Activated CD8-positive, alpha-beta memory T cell treated with anti-CD3 and anti-CD28 coated beads for 4 hours (primary cell): ENCODE measurements at places on chromosomes 7 and 10.

DNA sequence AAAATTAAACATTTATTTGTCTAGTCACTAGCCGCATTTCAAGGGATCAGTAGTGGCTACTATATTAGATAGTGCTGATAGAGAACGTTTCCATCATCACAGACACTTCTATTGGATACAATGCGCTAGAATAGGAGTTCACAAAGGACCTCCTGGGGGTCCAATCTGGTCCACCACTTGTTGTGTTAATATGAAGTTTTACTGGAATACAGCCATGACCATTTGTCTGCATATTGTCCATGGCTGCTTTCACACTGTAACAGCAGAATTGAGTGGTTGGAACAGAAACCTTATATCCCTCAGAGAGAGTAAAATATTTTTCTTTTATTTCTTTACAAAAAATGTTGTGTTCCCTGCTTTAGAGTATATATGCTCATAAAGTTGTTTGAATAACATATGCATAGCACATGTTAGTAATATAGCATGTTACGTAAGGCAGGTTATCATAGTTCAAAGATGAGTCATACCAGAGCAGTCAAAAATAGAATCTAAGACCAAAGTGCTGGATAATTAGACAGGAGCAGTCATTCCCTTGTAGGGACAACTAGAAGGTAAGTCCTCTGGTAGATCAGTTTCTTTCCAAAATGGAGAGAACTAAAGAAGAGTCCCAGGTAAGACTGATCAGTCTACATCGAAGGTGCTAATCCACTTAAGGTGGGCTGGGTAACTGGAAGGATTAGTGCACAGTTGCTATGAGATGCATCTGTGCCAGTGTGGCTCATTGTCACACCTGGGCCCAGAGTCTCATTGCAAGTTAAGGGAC is 14.9 kb downstream of the BZW2 start:
- no peak for DNase-seq

- no peak for DNase-seq
Observed at GRCh38 chr7:43650457-43651052, 67.6 kb downstream of the STK17A start.

- no peak for DNase-seq
Observed at GRCh38 chr10:71312811-71313789, 6.0 kb upstream of the SLC29A3 start.

- DNase-seq = no peak
Observed at GRCh38 chr7:8975681-8976080, 542.3 kb downstream of the NXPH1 start.

- DNase-seq = no peak
Observed at GRCh38 chr7:80659120-80660055, 20.9 kb downstream of the CD36 start.

DNA sequence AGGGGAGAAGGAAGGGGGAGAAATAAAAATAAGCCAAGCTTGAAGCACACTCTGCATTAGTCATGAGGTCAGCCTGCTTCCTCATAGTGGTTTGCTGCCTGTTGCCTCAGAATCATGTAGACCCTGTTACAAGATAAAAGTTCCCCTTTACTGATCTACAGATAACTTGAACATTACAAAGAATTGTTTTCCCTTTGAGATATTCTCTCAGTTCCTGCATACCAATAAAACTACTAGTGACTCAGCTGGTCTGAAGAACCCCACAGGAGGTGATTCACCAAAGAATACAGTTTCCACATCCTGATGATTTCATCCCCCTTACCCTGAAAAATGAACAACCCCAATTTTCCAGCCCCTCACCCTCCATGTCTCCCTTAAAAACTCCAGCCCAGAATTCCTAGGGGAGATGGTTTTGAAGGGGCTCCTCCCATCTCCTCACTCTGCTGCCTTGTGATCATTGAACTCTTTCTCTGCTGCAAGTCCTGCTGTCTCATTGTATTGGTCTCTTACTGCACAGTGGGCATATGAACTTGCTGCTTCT is 31.5 kb upstream of the NRP1 start:
- no peak for DNase-seq

GRCh38 chr7:29146888-29147609 is 712 bp upstream of the CPVL start:
- DNase-seq = no peak

- no peak for DNase-seq
Observed at GRCh38 chr7:101397243-101397642, 34.6 kb downstream of the COL26A1 start.

- no peak for DNase-seq
Observed at GRCh38 chr10:28581916-28582315, 49.0 kb downstream of the WAC start.

GRCh38 chr7:124857672-124858235 is 71.9 kb downstream of the POT1 start:
- DNase-seq = no peak

DNA sequence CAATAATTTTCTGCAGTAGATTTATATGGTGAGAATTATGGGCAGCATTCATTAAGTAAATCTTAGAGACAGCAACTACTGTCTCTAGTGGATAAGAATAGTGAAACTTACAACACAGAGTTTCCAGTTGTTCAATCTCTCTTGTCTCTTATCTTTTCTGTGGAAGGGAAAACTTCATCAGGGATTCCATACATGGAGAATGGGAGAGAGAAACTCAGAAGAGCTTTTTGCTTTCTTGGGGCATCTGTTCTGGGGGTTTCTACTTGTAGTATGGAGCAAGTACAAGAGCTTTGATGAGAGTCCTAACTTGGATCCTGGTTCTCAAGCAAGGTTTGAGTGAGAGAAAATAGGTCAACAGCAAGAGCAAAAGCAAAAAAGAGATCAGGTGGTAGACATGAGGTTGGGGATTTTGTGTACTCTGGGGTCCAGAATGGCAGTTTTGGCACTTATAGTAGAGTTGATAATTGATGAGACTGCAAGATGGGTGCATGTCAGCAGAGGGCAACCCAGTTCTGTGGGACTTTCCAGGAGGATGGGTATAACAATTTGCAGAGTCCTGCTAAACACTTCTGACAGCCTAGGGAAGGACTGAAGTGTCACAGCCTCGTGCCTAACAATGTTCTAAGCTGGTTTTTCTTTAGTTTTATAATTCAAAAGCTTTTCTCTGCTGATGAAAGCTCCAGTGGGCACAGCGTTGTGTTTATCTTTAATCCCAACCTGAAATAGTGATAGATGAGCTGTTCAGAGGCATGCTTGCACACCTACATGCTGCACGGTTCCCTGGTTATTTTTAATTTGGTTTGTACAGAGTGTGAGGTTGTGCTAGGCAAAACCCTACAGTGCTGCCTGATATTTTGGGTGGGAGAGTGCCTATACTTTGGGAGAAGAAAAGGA is 32.0 kb upstream of the STRIP2 start:
- DNase-seq = no peak

DNA sequence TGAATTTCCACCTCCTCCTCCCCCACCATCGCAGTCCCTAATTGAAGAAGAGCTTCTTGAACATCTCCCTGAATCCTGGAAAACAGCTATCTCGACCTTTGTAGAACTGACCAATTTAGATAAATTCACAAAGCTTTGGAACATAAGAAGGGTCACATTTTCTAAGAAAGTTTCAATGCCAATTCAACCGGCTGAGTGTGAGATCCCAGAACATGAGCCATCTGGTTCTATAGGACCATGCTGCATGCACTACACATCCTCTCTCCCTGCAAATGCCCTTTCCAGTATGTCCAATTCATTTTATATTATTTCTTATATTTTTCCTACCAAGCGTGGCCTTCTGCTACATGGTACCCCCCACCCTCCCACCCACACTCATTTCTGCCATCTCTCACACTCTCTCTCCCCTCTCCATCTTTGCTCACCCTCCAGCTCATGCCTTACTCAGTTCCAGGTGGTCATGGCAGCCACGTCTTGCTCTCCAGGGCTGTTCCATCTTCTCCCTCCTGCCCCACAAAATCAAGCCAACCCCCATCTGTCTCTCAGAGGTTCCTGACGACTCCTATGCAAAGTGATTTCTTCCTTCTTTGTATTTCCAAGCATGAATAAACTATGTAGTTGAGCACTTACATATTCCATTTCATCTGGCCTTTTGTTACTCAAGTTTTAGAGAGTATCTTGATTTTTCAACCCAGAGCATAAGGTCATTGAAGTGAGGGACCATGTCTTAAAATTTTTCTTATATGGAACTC is 19.3 kb downstream of the FRMD4A start:
- no peak for DNase-seq

DNA sequence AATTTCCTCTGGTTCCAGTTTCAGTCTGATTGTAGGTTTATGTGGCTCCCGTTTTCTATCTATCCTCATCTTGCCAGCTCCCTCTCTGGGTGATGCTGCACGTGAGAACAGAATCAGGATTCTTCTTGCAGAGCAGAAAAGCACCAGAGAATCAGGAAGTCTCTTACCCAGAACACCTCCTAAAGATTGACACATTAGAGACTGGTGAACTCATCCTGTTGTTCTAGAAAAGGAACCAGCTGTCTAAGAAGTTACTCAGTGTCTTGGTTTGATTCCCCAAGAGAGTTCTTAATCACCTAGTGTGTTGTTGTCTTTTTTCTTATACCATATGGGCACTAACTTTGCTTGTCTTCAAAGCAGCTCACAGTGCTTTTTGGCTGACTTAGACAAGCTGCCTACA is 152.4 kb downstream of the DGKI start:
- DNase-seq = no peak

- DNase-seq = no peak
Observed at GRCh38 chr10:128191847-128192246, 65.6 kb upstream of the MKI67 start.

DNA sequence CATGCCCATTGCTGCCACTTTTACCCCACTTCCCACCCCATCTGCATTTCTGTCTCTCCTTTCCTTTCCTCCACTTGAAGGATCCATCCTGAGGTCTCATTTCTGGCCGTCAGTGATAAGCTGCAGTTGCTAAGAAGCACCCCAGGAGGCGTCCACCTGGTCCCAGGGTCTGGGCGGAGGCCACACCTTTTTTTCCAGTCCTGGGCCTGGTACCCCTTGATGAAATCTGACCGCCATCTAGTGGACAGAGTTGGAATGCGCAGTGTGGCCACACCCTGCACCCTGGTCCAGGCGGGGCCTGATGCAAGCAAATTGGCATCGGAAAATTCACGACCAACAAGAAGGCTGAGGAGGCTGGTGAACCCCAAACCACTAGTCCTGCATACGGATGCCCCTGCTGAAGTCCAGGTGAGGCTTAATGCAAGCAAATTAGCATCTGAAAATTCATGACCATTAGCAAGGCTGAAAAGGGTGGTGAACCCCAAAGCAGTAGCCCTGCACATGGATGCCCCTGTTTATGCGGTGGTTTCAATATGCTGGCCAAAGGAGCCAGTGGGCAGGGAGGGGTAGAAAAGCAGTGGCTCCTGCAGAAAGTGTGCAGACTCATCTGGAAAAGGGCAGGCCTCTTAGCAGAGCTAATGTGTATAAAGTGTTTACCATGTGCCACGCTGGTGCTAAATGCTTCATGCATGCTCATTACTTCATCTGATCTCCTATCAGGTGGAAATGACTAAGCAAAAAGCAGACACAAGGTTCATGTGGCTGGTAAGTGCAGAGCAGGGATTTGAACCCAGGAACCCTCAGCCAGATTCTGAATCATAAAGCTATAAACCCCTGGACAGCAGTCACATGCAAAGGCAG is 43.2 kb downstream of the GPAM start:
- peak; percentile 6 for DNase-seq

GRCh38 chr7:32616625-32617024 is 121.3 kb downstream of the AVL9 start:
- no peak for DNase-seq

DNA sequence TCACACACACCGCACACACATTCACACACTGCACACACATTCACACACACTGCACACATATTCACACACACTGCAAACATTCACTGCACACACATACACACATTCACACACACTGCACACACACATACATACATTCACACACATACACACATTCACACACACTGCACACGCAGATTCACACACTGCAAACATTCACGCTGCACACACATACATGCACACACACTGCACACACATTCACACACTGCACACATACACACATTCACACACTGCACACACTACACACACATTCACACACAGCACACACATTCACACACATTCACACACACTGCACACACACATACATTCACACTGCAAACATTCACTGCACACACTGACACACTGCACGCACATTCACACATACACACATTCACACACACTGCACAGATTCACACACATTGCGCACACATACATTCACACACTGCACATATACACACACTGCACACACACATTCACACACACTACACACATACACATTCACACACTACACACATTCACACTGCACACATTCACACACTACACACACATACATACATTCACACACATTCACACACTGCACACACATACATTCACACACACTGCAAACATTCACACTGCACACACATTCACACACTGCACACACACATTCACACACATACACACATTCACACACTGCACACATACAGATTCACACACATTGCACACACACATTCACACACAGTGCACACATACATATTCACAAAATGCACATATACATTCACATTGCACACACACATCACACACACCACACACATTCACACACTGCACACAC is 325.1 kb downstream of the PTPRN2 start:
- no peak for DNase-seq

DNA sequence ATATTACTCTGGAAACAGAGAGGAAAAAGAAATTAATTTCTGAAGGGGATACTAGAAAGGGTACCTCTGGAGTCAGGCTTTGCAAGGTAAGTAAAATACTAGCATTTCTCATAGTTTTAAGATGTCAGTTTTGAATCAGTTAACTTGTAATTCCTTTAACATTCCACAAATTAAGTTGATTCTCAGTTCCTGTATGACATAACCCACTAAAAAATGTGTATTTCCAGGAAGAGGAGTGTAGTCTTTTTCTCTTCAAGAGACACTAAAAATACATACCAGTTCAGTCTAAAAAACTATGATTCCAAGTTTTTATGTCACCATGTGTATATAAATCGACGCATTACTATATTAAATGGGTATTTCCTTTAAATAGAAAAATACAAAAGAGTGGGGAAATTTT is 113.2 kb downstream of the CDK6 start:
- DNase-seq = no peak

- no peak for DNase-seq
Observed at GRCh38 chr10:1685699-1686490, 51.4 kb downstream of the ADARB2 start.

DNA sequence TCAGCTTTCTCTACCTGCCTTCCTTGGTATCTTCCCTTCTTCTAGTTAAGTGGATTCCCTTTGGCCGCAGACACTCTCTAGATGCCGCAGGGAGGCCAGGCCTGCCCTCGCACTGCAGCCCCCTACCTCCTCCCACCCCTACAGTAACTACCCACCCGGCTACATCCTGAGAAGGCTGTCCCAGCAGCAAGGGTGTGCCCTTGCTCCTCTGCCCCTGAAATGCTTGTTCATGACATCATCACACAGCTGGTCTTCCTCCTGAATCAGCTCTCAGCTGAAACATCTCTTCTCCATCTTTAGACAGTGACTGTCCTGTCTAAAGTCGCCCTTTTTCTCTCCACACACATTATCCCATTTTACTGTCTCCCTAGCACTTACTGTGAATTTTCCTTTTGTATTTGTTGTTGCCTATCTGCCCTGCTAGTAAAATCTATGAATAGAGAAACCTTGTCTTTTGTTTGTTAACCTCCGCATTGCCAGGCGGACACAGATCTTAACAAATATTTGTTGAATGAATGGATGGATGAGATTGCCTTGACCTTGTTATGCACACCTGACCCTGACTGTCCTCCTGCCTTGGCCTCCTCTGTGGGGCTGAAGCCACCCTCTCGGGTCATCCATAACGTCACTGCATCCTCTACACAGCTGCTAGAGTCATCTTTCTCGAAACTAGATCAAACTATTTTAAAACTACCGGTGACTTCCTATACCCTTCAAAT is 108.9 kb upstream of the GATA3 start:
- DNase-seq = no peak
